Uterus (tissue), 4 donors: ENCODE measurements at places on chromosomes 16 and 17.
A peak's percentile ranks its signal among the peaks of the same experiment; 100 is the strongest.

GRCh38 chr17:60416368-60416925 lies 5.8 kb upstream of the CHCT1 start:
- DNase-seq = no peak

- no peak for DNase-seq
Observed at GRCh38 chr16:72442385-72443158, 270.6 kb upstream of the PMFBP1 start.

DNA sequence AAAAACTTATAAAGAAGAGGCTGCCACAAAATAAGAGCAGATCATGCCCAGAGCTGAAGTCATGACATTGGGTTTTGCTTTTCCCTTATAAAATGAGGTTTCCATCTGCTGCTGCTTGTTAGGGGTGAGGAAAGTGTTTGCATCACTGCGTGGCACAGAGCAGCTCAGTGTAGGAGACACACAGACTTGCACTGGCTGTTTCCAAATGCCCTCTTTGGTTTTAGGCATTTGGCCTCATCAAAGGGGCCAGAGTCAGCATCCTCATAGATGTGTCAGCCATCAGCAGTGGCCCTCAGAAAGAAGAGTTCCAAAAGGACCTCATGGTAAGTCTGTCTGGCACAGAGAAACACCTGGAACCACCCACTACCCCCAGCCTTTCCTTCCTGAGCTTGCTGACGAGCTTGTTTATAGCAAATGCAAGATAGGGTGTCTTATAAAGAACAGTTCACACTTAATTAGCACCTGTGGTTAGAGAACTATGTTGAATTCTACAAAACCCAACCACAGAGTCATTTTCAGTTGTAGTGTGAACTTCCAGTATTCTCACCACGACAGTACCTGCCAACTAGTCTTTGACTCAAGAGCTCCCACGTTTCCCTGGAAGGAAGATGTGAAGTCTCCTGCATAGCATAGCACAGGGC lies 17.0 kb downstream of the VWA3A start:
- DNase-seq = no peak

DNA sequence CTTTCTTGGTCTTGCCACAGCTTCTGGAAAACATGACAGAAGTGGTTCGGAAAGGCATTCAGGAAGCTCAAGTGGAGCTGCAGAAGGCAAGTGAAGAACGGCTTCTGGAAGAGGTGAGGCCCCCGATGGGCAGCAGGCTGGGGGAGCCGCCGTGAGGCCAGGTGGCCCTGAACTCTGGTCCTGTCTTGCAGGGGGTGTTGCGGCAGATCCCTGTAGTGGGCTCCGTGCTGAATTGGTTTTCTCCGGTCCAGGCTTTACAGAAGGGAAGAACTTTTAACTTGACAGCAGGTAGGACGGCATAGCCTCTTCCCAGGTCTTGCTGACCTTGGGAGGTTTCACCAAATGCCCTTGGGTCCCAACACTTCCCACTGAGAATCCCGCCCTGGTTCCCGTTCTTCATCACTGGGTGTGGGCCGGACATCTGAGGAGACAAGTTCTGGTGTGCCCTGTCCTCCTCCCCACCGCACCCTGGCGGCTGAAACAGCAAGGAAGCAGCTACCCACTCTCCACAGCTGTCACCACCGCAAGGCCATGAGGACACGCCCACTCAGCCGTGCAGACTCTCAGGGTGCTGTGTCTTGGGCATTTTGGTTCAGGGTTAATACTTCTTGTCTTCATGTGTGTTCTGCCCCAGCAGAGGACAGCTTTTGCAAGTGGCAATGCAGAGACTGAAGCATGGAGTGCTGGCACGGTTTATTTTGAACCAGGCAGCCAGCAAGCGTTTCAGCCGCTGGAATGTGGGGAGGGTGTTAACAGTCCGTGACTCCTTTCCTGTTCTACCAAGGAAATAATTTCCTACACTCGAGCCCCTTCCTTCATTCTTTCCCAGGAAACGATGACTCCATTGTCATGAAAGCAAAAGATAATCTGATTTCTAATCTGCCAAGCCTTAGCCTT lies 21.4 kb downstream of the NTAN1 start:
- DNase-seq = no peak

DNA sequence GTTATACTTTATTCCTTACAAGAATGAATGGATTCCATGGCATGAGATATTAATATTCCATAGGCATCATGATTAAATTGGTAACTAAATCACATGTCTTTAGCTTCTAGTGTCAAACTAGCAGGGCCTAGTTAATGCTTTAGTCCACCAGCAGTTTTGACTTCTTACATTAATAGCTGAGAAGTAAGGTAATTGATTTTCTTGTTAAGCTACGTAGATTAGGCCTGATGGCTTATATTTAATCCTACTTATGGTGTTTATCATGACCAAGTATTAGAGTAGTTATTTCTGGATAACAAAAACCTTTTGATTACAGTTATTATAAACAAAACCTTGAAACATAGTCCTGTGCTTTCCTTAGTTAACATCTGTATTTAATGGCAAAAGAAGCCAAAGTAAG lies 184.5 kb downstream of the TANC2 start:
- no peak for DNase-seq

- DNase-seq = no peak
Observed at GRCh38 chr17:50058296-50058953, 2.5 kb downstream of the ITGA3 start.

- DNase-seq = no peak
Observed at GRCh38 chr17:60792250-60792898, 114.7 kb downstream of the BCAS3 start.

GRCh38 chr17:26773189-26774188 lies 520.4 kb upstream of the WSB1 start:
- no peak for DNase-seq

GRCh38 chr16:50275428-50276325 lies 9.3 kb downstream of the ADCY7 start:
- no peak for DNase-seq

DNA sequence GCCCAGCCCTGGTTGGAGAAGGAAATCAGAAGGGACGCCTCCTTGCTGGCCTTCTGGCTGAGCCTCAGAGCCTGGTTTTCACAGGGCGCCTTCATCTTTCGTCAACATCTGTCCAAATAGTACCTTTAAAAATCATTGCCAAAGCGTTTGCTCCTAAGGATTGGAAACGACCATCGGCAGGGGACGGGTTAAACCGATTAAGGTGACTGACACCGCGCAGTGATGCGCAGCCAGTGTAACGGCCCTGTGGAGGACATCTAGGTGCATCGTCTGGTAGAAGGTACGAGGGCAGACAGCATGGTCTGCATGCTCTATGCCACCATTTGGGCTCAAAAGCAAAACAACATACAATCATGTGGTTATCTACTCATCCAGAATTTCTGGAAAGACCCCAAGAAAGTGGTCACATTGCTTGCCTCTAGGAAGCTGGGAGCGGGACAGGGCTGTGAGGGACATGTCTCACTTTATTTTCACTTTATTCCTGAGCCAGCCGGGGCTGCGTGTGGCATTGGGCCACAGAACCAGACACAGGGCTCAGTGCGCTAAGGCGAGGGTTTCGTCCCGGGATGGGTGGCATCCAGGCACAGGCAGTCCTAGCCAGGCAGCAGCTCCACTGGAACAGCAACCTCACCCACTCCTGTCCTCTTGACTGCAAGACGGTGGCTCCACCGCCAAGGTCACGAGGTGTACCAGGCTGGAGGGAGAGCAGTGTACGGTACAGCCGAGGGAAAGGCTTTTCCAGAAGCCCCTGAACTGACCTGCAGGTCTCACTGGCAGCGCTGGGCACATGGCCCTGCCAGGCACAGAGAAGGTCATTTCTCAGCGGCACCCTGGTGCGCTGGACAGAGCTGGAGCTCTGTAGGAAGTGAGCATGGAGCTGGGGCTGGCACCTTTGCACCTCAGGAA lies 40.9 kb upstream of the JPH3 start:
- DNase-seq = no peak

DNA sequence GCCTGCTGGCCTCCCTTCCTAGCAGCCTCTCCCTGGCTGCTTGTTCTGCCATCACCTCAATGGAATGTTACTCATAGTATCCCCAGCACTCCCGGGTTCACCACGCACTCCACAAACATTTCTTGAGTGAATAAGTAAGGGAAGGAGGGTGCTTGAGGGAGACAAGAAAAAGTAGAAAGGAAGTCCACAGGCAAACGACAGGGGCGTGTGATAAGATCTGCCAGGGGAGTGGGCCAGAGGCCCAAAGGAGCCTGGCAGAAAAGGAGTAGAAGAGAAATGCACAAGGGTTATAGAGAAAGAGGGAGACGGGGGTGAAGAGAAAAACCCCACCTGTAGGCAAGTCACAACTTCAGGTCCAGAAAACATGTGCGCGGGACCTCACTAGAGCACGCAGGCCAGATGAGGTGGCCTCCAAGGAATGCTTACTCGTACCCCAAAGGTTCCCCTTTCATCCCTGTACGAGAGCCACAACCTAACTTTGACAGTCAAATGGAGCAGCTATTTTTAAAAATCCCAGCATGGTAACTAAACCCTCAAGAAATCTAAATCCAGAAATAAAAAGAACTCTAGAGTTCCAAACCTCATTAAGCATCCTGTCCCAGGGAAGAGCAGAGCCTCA lies 6.6 kb downstream of the ZDHHC7 start:
- peak; percentile 53 for DNase-seq

GRCh38 chr17:37107406-37108083 lies 158.8 kb downstream of the AATF start:
- no peak for DNase-seq

DNA sequence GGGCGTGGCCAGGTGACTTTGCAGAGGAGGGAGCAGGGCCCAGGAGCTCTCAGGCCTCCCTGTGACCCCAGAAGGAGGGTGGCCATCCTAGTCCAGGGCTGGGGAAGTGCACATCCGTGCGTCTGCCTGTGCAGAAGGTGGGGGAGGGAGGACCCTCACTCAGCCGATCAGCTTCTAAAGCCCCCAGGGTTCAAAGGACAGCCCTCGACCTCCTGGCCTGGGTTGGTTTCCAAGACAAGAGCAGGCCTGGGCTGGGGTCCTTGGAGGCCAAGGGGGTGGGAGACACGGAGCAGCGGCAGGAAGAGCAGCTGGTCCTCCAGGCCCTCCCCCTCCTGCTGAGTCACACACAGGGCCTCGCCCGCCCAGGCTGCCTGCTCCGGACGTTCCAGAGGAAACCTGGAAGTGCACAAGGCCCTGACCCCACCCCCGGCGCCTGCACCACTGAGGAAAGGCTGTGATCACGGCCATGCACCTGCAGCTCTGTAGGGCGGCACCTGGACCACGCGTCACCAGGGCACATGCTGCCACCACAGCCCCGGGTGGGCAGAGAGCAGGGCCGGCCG lies 67.1 kb upstream of the ZNF469 start:
- DNase-seq = peak; percentile 61

DNA sequence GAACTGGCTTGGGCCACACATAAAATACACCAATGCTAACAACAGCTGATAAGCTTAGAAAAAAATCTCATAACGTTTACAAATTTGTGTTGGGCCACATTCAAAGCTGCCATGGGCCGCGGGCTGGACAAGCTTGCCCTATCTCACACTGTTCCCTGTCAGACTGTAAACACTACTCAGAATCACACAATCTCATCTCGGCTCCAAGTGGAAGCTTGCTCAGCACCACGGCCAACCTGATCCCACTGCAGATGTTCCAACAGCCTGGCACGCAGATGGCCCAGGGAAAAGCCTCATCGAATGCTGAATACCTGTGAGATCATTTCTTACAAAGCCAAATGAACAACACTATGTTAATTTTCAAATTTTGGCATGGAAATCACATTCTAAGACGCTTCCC lies 125.8 kb downstream of the ANKRD11 start:
- DNase-seq = no peak

DNA sequence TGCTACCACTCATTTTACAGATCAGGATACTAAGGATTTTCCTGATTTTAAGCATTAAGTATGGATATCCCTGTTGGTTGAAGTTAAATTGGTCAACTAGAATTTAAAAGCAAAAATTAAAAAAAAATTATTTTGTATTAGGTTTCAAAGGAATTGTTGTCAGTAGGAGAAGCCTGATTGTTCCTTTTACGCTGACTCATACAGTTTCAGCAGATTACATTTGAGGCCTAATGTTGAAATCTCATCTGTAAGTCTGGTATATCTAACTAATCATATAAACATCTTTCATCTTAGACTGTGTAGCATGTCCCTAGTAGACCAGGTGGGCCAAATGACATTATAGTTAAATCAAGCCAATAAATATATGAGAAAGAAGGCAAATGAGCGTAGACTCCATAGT lies 83.5 kb downstream of the FTO start:
- no peak for DNase-seq

DNA sequence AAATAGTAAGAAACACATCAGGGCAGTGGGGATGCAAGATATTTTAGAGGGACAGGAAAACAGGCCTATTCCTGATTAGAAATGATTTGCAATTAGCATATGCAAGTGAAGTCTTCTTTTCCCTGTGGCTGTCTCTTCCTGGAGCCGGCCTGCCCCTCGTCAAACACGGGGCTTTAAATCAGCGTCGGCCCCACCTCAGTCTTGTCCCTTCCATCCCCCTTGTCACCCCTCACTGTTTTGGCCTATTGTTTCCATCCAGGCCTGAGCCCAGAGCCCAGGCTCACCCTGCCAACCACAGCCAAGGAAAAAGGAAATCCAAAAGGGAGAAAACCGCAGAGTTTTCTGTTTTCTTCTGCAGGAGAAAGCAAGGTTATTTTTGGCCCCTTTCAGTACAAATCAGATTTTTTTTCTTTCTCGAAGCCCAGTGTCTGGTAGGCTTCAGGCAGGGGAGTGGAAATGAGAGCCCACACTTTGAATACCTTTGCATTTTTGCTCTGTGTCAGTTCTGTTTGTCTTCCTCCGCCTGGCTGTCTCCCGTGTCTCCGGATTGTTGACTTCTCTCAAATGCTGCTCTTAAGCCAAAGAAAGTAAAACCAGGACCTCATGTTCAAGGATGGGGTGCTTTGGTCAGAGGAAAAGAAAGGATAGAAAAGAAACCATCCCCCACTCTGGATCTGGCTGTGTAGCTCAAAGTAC lies 399.9 kb upstream of the CDH11 start:
- DNase-seq = no peak

- DNase-seq = no peak
Observed at GRCh38 chr16:87955302-87956097, 4.3 kb downstream of the BANP start.

DNA sequence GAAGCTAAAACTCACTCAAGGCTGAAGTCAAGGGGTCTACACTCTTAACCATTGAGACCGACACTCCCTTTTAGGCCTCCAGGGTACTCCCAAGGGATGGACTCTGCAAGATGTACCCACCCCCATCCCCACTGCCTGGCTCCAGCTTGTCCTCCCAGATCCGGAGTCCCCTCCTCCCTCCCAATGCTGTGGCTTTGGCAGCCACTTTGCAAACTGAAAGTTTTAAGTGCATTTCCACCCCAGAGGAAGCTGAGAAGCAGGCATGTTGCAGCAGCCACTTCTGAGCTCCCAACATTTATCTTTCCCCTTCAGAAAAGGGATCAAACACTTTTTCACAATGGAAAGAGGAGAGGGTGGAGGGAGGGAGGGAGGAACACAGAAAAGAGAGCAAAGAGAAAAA lies 115.2 kb downstream of the COPRS start:
- DNase-seq = no peak
